OCI-LY7 (cell line): ENCODE measurements at places on chromosomes 4 and X.

DNA sequence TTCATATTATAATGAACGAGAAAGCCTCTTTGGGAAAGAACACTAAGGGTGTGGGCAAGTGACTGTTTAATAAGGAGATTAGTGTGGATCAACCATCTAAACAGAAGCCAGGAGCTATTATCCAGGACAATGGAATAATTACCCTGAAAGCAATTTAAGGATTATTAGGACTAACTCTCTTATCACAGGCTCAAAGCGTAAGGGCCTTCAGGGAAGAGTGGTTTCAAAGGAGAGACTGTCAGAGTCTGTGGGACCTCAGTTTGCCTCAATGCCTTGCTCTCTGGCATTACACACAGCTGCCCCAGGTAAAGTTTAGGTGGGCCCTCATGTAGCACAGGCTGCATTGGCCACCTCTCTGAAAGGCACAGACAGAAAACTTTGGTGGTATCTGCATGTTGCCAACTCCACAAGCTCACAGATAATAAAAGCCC lies 717.2 kb upstream of the ADGRL3 start:
- DNase-seq, result no peak

GRCh38 chrX:135489542-135489941 lies 30.9 kb upstream of the INTS6L start:
- peak; percentile 33 for DNase-seq

DNA sequence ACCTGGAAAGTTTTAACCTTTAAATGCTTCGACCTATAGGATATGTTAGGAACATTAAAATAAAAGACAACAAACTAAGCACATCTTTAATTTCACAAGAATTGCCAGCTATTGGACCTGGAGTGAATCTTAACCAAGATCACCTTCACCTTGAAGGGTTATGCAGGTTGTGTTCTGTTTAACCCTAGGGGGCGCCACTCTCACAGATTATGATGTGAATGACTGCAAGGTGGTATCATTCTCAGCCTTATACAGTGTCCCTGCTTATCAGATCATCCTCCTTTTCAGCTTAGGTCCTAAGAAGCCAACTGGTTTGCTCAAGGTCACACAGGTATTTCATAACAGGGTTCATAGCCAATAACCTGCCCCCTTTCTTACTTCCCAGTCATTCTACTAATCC lies 23.5 kb downstream of the INTS6L start:
- DNase-seq, result peak; percentile 54

DNA sequence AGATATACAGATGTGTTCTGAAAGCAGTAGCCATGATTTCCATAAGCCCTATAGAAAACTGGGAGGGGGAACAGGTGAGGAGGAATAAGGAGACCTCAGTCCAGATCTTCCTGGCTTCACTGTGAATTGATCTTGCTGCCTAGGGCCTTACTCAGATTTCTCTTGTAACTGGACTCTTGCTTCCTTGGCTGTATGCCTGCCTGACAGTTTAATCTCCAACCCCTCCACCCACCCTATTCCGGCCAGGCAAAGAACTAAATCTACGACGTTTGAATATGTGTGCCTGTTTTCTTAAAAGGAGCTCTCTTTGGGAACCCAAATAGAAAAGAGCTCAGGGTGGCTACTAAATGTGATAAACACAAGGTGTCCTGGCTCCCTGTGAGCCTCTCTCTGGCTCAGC lies 173.0 kb downstream of the GPC3 start:
- DNase-seq, result no peak

- DNase-seq, result no peak
Measured at GRCh38 chr4:20984576-20984836, 284.2 kb downstream of the PACRGL start.

GRCh38 chr4:140153419-140153717 lies 616 bp downstream of the MAML3 start:
- DNase-seq, result no peak
